ENCODE measurements at places on chromosomes 2 and 18.

DNA sequence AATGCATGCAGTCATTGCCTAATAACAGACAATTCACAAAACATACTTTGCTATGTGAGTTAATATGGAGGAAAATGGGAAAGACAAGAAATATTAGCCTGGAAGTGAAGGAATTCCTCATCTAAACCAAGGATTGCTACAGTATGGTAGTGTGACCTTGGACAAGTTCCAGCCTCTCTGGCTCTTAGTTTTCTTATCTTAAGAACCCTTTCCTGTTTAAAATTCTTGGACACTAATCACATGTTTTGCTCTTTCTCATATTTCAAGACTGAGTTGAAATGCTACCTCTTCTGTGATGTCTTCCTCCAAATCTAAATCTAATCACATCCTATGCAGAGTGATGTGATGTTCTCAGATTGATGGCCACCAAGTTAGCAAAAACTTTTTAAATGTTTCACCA is 20.8 kb upstream of the ADAM23 start:
- peak; percentile 80 for DNase-seq

DNA sequence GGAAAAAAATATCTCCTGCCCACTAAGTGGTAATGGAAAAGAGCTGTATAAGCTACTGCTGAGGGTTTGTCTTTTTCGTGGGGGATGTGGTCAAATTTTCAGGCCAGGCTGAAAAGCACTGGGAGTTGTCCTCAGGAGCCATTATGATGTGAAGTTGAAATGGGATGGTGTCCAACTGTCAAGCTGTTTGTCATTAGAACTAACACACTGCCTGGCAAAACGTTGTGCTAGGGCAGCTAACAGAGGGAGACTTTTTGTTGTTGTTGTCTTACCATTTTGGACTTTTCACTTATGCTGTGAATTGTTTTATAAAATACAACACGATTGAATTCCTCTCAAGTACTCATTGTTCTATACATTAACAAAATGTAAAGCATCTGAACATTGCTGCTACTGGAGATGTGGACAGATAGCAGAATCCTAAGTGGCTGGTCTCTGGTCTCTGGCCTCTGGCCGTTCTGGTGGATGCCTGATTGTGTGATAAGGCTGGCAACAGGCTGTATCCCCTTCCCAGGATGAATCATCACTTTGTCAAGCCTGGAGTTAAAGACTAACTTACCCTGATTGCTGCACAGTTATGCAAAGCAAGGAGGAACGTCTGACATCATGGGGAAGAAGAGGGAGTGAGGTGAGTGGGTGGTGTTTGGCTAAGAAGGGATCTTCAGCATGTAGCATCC is 2.3 kb downstream of the MYO1B start:
- peak; percentile 93 for DNase-seq

GRCh38 chr2:65130664-65131175 is 814 bp upstream of the RAB1A start:
- peak; percentile 63 for DNase-seq

- no peak for DNase-seq
Observed at GRCh38 chr2:135252805-135253458, 200.8 kb downstream of the RAB3GAP1 start.

DNA sequence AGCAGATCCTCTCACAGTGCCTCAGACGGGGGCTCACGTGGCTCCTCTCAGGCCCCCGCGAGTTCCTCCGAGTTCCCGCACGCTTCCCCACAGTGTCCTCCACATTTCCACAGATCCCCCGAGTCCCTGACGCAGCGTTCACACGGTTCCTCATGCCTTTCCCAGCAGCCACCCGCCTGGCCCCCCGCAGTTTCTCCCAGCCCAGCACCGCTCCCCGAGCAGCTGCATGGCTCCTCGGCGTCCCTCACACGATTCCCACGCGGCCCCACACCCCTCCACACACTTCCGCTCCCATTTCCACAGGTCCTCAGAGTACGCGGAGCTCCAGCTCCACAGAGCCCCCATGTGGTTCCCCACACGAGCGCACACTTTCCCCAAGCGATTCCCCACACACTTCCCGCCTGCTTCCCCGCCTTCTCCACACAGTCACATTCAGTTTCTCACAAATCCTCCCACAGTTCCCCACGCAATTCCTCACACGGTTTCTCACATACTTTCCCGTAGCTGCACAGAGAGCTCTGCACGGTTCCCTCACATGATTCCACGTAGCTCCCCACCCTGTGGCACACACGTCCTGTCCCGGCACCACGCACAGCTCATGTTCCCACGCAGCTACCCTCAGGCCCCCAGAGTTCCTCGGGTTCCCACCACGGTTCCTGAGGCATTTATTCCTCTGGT is 39.9 kb downstream of the KIF1A start:
- peak; percentile 3 for DNase-seq

DNA sequence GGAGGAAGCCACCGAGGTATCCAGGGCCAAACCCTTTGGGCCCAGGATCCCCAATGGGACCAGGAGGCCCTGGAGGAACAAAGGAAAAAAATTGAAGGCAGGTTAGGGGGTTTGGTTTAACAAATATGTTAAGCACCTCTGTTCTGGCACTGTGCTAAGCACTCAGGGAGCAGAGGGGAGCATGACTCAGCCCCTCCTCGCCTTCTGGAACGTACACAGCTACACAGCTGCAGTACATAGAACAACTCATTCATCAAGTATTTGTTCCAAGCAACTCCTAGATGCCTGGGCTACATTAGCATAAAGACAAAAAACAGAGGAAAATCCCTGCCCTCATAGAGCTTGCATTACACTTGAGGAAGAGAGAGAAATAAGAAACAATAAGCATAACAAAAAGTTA is 153.6 kb downstream of the COL4A4 start:
- peak; percentile 27 for DNase-seq

GRCh38 chr2:133867166-133867565 is 298.9 kb upstream of the NCKAP5 start:
- DNase-seq: peak; percentile 59

GRCh38 chr2:54975598-54976492 is 74.4 kb downstream of the RTN4 start:
- DNase-seq: no peak

- no peak for DNase-seq
Observed at GRCh38 chr18:56568986-56569385, 69.4 kb downstream of the TXNL1 start.

GRCh38 chr2:157880927-157881326 is 4.8 kb upstream of the ACVR1 start:
- DNase-seq: no peak

- peak; percentile 54 for DNase-seq
Observed at GRCh38 chr2:234457421-234457820, 39.5 kb downstream of the ARL4C start.

GRCh38 chr18:6236258-6236657 is 178.5 kb downstream of the L3MBTL4 start:
- DNase-seq: no peak

GRCh38 chr2:28681158-28681571 is 70.5 kb upstream of the PPP1CB start:
- DNase-seq: peak; percentile 43

DNA sequence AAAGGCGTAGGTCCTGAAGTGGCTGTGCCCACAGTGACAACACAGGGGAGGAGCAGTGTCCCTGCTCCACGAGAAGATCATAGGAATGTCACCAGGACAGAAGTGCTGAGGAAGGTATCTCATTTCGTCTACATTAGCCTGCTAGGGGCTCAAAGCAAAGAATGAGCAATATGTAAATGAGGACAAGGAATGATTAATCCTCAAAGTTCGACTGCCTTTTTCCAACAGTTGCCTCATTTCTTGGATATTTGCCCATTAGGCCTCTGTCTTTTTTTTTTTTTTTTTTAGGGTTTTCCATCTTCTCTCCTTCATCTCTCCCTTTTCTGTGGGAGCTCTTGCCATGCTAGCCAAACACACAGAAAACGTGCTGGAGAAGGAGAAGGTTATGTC is 105.2 kb upstream of the ARHGAP28 start:
- DNase-seq: peak; percentile 63

DNA sequence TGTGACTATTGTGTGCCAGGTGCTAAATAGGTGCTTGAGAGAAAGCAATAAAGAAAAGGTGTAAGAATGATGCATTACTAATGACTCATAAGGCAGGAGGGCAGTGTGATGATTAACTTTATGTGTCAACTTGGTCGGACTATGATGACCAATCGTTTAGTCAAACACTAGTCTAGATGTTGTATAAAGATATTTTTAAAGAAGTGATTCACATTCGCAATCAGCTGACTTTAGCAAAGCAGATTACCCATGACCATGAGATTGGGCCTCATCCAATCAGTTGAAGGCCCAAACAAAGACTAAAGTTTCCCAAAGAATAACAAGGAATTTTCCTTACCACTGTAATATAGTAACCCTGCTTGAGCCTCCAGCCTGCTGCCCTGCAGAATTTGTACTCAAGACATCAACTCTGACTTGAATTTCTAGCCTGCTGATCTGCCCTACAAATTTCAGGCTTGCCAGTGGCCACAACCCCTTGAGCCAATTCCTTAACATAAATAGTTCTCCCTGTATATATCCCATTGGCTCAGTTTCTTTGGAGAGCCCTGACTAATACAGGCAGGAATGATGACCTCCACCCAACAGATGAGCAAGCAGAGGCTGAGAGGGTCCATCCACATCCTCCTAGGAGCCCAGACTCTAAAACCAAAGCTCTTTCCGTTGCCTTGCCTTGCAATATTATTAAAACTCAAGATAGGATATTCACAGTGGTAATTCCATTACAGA is 132.6 kb downstream of the ACTR3 start:
- peak; percentile 90 for DNase-seq

- no peak for DNase-seq
Observed at GRCh38 chr18:23968638-23969604, 45.6 kb upstream of the TTC39C start.

DNA sequence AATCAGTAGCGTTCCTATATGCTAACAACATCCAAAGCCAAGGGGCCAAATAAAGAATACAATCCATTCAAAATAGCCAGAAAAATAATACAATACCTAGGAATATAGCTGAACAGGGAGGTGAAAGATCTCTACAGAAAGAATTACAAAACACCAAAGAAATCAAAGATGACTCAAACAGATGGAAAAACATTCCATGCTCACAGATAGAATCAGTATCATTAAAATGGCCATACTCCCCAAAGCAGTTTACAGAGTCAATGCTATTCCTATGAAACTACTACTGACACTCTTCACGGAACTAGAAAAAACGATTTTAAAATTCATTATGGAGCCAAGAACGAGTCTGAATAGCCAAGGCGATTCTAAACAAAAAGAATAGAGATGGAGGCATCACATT is 57.4 kb downstream of the CCBE1 start:
- DNase-seq: no peak

GRCh38 chr2:233498126-233498525 is 68.5 kb downstream of the USP40 start:
- DNase-seq: no peak

- no peak for DNase-seq
Observed at GRCh38 chr2:175662335-175662734, 339.7 kb downstream of the LNPK start.

DNA sequence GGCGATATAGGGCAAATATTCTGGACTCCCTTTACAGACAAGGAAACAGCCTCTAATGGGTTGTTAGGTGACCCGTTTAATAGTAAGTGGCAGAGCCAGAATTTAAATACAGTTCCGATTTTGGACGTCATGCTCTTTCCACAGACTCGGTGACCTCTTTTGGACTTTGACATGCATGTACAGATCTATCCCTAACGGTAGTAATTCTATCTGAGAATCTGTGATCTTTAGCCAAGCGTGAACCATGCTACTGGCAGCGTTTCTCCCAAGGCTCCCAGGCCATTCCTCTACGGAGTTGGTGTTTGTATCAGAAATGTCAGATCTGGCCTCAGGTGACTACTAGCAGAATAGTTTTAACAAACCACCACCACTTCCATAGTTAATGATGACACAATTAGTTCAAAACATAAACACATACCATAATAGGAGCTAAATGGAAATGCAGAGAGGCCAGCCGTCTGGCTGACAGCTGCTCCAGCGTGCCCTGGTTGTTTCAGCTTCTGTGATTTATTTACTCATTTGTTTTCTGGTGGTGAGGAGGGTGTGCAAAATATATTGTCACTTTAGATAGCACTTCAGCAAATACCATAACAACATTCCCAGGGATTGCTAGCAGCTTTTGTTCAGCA is 304.6 kb upstream of the LYPD1 start:
- DNase-seq: no peak

DNA sequence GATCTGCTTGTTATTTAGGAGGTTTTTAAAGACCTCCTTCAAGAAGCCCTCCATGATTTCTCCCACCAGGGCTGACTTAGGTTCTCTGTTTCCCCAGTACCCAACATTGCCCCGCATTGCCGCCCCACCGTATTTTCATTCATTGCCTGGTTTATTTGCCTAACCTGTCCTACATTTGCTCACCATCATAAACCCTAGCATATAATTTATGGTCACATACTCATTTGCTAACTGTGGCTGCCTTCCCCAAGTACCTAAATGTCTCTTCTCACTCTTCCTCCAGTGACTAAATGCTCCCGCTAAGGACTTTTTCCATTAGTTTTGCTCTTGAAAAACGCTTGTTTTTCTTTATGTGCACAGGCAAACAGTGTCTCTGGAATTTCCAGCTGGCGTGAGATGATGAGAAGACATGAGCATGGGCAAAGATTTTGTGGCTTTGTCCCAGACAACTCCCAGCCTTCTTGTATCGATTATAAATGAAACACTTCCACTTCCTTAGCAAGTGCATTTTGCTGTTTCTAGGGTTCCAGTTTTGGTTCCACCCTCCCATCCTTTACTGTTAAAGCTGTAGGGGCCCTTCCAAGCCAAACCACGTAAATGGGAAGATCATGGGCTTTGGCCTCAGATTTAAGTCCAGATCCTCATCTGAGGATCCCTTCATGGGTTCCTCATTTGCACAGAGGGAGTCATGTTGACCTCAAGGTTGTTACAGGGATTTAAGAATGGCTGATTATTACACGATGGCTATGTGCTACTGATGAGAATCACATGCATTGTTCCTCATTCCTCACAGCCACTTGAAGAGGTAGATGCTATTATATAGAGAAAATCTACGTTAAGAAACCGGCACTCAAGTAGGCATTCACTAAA is 21.0 kb upstream of the ARMC9 start:
- DNase-seq: no peak

DNA sequence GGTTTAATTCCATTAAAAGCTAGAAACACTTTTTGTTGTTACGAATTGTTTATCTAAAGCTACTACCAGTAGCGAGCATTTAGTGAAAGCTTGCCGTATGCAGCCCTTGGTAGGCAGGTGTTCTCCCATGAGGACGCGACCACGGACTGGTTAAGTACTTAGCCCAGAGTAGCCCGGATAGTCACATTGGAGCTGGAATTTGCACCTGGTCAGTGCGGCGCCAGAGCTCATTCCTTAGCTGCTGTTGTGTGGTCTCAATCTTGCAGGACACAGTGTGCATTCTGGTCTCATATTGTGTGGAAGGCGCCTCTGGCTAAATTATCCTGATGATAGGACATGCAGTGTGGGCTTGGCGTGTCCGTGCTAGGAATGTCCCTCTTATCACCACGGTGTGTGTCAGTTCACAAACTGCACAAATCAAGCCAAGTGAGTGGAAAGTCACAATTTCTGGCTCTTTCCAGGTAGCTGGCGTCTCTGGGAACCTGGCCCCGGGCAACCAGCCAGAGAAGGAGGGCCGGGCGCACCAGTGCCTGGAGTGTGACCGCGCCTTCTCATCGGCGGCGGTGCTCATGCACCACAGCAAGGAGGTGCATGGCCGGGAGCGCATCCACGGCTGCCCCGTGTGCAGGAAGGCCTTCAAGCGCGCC is 133.3 kb downstream of the ZNF236 start:
- no peak for DNase-seq

GRCh38 chr2:239569401-239570090 is 168.7 kb upstream of the HDAC4 start:
- DNase-seq: no peak

- DNase-seq: no peak
Observed at GRCh38 chr18:55189972-55190371, 230.7 kb upstream of the CCDC68 start.

- peak; percentile 22 for DNase-seq
Observed at GRCh38 chr18:24185805-24186204, 46.9 kb downstream of the CABYR start.
